CD4-positive, alpha-beta T cell (primary cell): ENCODE measurements at places on chromosomes 4 and X.

DNA sequence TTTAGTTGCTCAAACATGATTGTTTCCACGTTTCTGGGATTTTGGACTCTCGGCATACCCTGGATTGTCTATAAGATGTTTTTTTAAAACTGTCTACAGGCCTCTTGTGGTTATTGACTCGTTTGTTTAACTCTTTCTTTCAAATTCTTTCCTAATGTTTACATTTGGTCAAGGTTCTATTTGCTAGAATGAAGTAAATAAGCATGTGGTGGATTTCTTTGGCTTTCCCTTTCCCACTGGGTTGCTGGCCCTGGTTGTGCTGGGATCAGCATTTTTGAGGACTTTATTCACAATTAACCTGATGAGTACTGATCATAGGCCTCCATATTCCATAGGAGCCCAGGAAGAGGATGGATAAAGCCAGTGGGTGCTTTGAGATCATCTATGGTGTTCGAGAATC is 11.1 kb upstream of the GPR101 start:
- no peak for DNase-seq

GRCh38 chrX:110050901-110051300 is 48.0 kb downstream of the TMEM164 start:
- DNase-seq = no peak

GRCh38 chrX:14670819-14671218 is 141.5 kb downstream of the GLRA2 start:
- DNase-seq = no peak

DNA sequence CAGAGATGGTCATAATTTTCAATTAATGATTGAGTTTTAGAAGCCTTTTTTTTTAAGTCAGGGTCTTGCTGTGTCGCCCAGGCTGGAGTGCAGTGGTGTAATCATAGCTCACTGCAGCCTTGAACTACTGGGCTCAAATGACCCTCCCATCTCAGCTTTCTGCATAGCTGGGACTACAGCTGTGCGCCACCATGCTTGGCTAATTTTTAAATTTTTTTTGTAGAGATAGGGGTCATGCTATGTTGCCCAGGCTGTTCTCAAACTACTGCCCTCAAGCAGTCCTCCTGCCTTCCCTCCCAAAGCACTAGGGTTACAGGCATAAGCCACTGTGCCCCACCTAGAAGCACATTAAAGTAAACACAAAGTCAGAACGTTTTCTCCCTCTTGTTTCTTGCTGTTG is 51.7 kb downstream of the HTT-AS start:
- DNase-seq = no peak

GRCh38 chr4:105243446-105243845 is 96.8 kb downstream of the TET2 start:
- DNase-seq = no peak

GRCh38 chr4:5785806-5786680 is 75.0 kb downstream of the EVC start:
- DNase-seq = no peak

GRCh38 chrX:147602176-147602696 is 309.5 kb upstream of the FMR1 start:
- DNase-seq = no peak

GRCh38 chrX:14675500-14675899 is 146.2 kb downstream of the GLRA2 start:
- DNase-seq = no peak
